Cerebellar nuclear complex (tissue), 1 donor: ENCODE measurements at places on chromosomes 6 and 20.

GRCh38 chr6:107612762-107613415, 123.0 kb downstream of the SOBP start:
- no peak for DNase-seq

DNA sequence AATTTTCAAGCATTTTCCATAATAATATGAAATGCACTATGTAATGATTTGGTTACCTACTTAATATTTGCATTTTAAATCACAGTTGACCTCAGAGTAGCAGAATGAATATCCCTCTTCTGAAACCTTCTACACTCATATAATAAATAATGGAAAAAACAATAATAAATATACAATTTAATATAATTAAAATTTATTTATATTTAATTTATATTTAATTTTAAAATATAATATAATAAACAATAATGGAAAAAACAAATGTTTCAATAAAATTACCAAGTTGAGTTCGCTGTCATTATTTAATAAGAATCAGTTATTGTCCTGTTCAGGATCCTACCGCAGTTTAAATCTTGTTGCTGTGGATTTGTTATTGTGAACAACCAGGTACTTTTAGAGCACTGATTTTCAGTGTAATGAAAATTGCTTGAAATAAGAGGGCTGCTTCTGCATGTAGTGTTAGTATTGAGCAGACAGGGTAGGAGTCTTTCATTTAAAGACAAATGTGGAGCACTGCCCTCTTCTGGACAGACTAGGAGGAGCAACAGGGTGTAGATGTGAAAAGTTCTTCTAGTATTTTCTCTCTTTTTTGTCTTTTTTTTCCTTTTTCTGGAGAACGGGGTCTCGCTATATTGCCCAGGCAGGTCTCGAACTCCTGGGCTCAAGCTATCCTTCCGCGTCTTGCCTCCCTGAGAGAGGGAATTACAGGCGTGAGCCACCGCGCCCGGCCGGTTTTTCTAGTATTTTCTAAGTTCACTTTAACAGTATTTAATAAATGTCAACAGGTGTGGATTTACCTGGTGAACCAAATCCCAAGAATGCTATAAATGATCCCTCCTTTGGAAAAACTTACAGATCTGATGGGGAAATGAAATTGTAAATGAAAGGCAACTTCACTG, 13.6 kb downstream of the TRAPPC3L start:
- DNase-seq, result no peak

DNA sequence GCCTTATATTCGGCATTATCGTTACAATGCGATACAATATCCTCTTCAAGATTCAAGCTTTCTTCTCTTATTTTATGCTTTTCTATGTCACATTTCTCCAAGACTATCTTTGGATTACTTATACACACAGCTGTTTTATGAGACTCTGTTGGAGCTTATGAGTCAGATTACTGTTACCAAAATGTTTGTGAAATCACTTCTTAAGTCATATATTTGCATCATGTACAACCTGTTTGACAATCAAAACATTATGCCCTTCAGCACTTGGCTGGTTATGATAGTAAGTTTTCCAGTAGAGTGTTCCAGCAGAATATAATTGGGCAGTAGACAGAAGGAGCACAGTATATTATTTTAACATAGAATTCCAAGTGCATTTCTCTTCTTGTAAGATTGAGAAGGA, 35.2 kb downstream of the BMP6 start:
- no peak for DNase-seq

DNA sequence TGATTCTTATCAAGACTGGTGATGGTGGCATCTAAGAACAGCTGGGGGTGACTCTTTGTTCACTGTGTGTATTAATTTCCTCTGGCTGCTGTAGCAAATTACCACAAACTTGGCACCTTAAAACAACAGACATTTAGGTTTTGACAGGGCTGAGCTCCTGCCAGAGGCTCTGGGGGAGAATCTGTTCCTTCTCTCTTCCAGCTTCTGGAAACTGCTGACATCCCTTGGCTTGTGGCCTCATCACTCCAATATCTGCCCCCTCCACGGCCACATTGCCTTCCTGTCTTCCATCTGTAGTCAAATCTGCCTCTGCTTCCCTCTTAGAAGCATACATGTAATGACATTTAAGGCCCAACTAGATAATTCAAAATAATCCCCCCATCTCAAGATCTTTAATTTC, 274.9 kb downstream of the PRL start:
- no peak for DNase-seq

GRCh38 chr6:26029570-26029856, 57.7 kb upstream of the HFE start:
- DNase-seq, result no peak

- no peak for DNase-seq
Measured at GRCh38 chr6:2651536-2651935, 99.2 kb downstream of the MYLK4 start.

GRCh38 chr20:1377984-1378734, 14.7 kb downstream of the FKBP1A start:
- DNase-seq, result no peak

GRCh38 chr20:19079536-19080299, 132.7 kb upstream of the SLC24A3 start:
- no peak for DNase-seq
